ENCODE measurements at places on chromosomes 11 and 22. TPM values are rescaled to one million over a fixed set of nuclear protein-coding genes. Genes with fewer than 3 reads are reported as not detected.

DNA sequence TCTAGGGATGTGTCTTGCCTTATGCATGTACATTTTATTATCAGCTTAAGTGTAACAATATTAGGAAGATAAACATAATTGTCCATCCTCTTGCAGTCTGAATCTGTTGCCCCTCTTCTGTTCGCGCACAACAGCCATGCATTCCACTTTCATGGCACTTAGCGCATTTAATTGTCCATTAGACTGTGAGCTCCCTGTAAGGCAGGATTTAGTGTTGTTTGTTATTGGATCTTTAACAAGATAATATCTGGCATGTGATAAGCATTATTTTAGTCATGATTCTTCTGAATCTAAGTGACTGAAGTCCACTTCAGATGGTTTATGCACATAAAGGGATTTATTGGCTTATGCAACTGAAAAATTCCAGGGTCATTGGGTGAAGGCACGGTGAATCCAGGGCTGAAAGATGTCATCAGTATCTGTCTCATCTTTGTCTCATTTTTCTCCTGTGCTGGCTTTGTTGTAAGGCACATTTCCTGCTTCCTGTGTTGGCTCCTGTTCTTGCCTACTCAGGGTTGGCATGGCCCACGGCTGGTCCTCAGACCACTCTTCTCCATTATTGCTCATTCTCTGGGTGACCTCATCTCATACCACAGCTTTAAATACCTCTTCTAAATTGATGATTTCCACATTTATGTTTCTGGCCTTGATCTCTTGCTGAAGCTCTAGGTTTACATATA lies 37.6 kb downstream of the ATXN10 start:
- no peak for DNase-seq

- peak; percentile 41 for DNase-seq
These were observed 913 bp downstream of the ZNHIT2 start for GRCh38 chr11:65116370-65117205.

DNA sequence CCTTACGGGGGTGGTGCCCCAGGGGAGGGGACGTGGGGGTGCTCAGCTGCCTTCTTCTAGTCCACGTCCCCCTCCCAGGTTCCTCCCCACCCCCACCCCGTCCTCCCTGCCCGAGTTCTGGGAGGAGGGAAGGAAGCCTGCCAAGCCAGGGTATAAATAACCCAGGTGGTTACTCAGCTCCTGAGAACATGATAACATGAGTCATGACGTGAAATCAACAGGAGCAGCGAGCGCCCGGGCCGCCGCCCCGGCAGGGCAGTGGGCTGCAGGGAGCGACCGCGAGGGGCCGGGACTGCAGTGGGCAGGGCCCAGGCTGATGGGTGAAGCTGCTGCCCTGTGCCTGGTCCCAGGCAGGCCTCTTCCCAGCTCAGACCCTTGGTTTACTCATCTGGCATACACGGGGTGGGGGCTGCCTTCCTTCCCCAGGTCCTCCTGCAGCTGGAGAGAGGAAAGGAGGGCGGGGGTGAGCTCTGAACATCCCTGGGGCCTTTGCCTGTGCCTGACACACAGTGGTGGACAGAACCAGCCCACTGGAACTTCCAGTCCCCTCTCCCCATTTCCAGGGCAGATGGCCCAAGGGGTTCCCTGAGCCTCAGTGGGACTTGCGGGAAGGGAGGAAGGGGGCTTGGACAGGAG lies 8.8 kb upstream of the PDGFB start:
- no peak for DNase-seq

The HSPB2 gene
- not detected for total RNA-seq

DNA sequence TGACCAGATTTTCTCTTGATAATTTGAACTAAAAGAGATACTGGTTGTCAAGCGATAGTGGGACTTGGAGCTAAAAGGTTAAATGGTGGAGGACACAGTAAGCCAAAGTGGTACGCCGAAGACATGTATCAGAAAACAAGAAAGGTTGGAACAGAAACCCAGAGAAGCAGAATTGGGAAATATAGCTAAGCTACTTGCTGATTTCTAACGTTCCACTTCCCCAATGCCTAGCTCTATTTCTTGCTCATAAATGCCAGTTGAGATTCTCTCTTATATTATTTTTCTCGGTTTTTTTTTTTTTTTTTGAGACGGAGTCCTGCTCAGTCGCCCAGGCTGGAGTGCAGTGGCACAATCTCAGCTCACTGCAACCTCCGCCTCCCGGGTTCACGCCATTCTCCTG lies 12.7 kb downstream of the TMEM41B start:
- DNase-seq, result no peak

- DNase-seq, result no peak
These were observed 27.0 kb upstream of the MUC5B start for GRCh38 chr11:1195682-1196515.

DNA sequence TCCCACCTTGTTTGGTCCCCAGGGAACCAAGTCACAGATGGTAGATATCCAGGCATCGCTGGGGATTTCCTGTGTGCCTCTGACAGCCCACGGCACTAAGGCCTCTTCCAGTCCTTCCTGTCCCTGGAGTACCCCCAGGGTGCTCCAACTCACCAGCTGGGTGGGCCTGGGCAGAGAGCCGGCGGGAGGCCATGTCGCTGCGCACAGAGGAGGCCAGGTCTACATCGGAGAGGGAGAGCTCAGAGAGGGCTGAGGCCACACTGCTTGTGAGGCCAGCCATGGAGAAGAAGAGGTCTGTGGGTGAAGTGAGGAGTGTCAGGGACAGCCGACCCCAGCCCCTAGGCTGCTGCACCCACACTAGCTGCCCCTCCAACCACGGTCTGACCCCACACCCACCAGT lies 5.3 kb downstream of the ATG2A start:
- DNase-seq, result no peak

The KLHL35 gene
- 0.24 TPM for total RNA-seq

The CNGA4 gene
- not detected for total RNA-seq

- no peak for DNase-seq
These were observed 45.9 kb upstream of the GPR83 start for GRCh38 chr11:94447149-94447548.

DNA sequence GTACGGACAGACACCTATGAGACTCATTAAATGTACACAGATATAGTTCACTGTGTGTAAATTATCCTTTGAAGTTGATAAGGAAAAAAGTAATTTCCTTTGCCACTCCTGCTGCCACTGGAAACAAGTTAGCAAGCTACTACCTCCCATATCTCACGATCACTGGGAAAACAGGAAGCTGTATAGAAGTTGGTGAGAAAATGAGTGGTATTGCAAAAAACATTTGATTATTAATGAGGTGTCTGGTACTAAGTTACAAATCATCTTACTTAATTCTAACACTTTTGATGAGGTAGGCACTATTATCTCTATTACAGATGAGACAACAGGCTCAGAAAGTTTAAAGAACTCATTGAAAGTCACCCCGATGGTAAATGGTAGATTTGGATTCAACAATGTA lies 68.5 kb downstream of the GAB2 start:
- DNase-seq, result no peak

DNA sequence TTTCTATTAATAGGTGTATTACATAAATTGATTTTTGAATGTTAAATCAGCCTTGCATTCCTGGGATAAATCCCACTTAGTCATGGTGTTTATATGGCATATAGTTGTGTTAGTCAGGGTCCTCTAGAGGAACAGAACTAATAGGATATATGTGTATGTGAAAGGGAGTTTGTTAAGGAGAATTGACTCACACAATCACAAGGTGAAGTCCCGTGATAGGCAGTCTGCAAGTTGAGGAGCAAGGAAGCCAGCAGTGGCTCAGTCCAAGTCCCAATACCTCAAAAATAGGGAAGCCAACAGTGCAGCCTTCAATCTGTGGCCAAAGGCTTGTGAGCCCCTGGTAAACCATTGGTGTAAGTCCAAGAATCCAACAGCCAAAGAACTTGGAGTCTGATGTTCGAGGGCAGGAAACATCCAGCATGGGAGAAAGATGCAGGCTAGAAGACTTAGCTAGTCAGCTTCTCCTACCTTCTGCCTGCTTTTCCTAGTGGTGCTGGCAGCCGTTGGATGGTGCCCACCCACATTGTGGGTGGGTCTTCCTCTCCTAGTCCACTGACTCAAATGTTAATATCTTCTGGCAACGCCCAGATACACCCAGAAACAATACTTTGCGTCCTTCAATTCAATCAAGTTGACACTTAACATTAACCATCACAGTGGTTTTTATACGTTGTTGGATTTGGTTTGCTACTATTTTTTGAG lies 12.9 kb downstream of the SFI1 start:
- peak; percentile 93 for DNase-seq

- no peak for DNase-seq
These were observed 73.1 kb upstream of the KCNA4 start for GRCh38 chr11:30089921-30090320.

DNA sequence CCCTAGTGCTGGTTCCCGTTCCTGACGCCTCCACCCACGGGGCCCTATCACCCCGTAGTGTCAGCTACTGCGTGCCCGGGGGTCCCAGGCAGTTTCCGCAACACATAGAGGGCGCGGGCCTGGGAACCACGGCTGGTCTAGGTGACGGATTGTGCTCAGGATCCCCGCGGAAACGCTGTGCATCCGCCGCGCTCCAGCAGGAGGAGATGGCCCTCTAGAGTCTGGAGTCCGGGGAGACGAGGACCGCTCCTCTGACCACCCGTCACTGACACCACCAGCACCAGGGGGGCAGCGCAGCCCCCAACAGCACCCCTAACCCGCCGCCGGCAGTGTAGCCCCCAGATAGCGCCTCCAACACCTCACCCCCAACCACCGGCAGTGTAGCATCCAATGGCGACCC lies 4.4 kb upstream of the RFPL3 start:
- DNase-seq, result no peak

- no peak for DNase-seq
These were observed 38.4 kb downstream of the GRK3 start for GRCh38 chr22:25602916-25603315.

DNA sequence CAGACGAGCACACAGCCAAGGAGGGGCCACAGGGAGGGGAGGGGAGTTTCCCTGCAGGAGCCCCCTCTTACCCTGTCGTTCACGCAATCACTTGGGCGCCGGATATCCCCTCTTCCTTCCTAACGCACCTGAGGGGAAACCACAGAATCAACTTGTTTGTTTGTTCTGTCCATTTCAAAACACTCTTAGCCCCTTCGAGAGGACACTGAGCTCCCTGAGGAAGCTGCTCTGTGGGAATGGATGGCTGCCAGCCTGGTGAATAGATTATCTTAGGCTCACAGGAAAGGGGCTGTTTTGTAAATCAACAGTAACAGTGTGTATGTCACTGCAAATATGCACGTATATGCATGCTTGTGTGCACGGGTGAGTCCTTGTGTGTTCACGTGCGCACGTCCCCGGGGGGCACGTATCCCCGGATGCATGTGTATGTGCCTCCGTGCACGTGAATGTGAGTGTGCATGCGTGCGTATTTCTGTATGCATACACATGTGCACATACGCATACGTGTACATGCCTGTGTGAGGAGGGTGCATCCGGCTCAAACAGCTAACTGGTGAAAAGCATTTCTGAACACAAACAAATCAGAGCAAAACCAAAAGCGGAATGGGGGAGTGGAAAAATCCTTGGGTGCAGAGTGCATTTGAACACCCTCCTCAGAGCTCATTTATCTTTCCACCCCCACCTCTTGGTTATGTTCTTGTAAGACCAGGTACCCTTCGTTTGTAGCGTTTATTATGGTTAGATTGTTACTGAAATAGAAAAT lies 7.2 kb downstream of the ARSA start:
- no peak for DNase-seq

DNA sequence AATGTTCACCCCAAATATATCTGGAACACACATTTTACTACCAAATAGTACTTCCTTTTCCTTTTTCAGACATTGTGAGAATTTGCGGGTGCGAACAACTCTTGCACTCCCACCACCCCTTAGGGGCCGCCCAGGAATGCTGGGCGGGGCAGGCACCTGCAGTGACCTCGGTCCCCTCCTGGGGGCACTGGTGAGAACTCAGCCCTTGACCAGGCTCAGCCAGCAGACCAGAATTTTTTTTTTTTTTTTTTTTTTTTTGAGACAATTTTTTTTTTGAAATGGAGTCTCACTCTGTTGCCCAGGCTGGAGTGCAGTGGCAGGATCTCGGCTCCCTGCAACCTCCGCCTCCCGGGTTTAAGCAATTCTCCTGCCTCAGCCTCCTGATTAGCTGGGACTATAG lies 75.8 kb downstream of the ARHGAP8 start:
- DNase-seq, result peak; percentile 65

DNA sequence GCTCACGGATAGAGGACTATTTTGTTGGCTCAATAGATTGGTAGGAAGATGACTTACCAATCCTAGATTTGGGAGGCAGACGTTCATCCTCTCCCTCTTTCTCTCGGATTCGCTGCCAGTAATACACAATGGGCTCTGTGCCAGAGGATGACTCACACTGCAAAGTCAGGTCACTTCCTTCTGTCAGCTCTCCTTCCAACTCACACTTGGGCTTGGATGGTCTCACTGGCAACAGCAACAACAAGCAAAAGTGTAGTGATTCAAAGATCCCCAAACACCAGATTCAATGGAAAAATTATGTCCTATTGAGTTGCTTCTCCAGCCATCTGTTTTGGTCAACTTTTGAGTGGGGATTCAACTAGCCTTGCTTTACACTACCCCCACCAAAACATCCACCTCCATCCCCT lies 21.7 kb upstream of the HSPA8 start:
- peak; percentile 53 for DNase-seq

DNA sequence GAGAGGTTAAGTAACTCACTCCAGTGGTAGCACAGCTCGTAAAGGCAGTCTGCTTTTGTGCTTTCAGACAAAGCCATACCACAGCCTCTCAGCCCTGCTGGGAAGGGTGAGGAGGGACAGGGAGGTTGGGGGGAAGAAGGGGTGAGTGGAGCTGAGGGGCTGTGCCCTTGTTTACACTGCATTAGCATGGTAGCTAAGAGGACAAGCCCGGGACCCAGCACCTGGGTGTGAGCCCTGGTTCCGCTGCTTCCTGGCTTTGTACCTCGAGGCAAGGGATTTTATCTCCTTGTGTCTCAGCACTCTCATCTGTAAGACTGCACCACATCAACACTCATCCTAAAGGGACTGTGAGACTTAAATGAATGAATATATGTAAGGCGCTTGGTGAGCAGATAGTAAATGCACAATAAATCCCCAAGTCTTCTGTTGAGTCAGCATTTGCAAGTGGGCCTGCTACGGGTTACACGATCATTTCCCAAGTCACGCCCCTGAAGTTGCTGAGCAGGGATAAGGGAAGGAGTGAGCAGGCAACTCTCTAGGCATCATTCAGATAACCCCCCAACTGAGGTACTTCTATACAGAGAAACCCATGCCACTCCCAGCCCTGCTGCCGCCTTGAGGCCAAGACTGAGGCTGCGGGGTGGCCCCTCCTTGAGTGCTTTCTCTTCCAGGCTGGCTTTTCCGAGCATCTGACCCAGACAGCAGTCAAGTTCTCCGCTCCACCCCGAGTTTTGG lies 7.5 kb downstream of the RASD2 start:
- peak; percentile 33 for DNase-seq
